ENCODE measurements at places on chromosomes 3 and 15.
A peak's percentile ranks its signal among the peaks of the same experiment; 100 is the strongest.

GRCh38 chr15:87672309-87673288 lies 583.9 kb downstream of the NTRK3 start:
- DNase-seq: no peak

DNA sequence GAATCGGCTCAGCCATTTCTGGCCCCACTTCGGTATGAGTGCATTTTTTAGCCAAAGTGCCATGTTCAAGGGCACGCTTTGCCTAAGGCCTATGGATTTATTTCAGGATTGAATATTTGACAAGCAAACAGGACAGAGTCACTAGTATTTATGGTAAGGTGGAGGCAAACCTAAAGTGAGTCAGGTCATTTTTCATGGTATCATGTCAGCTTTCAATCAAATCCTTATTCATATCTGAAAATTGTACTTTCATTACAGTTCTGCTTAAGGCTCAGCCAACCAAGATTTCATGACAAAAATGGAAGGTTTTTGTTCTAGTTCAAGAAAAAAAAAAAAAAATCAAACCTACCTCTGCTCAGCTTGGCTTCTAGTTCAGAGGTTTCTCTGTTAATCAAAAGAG lies 30.5 kb upstream of the ICE2 start:
- DNase-seq: no peak

- no peak for DNase-seq
Observed at GRCh38 chr3:75144406-75144805, 519.7 kb upstream of the FRG2C start.

GRCh38 chr3:133954717-133955360 lies 59.2 kb upstream of the RAB6B start:
- DNase-seq: no peak

GRCh38 chr15:73773428-73773827 lies 20.3 kb upstream of the INSYN1 start:
- no peak for DNase-seq

GRCh38 chr3:128237348-128238183 lies 84.3 kb downstream of the EEFSEC start:
- DNase-seq: no peak

DNA sequence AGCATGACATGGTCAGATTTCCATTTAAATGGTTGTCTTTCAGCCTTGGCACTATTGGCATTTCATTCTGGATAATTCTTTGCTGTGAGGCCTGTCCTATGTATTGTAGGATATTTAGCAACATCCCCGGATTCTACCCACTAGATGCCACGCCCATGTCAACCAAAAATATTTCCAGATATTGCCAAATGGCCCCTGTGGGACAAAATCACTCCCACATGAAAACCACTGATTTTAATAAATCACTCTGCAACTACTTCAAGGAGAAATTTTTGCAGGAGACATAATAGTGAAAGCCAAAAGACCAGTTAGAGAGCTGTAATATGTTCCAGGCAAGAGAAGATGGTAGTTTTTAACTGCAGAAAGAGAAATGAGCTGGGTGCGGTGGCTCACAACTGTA lies 55.9 kb upstream of the RARB start:
- no peak for DNase-seq

DNA sequence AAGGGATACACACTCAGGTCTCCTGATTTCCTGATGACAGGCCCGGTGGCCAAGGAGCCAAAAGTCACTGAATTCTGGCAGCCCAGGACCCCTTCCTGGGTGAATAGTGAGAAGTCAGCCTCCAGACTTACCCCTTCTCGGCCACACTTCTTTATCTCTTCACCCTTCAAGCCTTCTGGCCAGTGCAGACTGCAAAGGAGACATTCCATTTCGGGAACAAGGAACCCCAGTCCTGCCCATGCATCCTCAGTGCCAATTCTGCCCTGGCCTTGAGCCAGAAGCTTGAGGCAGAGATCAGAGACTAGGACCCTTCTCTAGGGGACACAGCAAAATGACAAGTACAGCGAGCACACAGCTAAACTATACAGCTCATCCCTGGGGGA lies 28.8 kb downstream of the GRAMD2A start:
- DNase-seq: no peak

DNA sequence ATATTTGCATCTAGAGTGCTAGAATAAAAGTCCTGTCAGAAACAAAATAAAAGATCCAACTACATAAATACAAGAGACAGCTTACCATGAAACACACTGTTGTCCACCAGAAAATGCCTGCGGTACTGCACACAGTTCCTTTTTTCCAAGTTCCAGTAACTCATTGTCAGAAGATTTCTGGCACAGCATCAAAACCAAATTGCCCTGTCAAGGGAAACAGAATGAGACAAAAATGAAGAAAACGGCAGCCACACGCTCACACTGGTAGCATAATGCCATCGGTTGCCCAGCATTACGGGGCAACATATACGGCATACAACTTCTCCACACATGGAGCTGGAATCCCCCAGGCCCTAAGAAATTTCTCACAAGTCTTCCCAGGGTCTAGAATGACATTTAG lies 40.8 kb downstream of the PLCH1 start:
- peak; percentile 19 for DNase-seq

DNA sequence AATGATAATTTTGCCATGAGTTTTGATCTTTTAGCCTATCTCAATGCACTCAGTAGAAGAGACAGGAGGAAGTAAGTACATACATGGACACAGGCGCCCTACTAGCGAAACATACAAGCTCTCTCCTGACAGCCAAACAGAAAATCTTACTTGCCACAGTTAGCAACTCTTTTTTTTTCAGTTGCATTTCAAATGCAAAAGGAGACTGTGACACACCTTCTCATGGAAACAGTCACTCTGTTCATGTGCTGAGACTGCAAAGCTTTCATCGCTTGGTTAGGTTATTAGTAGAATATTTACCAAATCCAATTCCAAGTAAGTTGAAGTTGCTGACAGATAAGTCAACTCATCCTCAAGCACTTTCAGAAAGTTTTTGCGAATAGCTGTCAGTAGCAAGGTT lies 223.3 kb downstream of the FOXP1 start:
- DNase-seq: no peak

GRCh38 chr3:105490045-105490444 lies 123.3 kb downstream of the ALCAM start:
- DNase-seq: no peak
